B cell (primary cell): ENCODE measurements at places on chromosomes 6 and 20. TPM values are rescaled to one million over a fixed set of nuclear protein-coding genes. Genes with fewer than 3 reads are reported as not detected.

Gene TRIM31
- total RNA-seq, result not detected in 2 replicates

Gene TFAP2A
- total RNA-seq, result not detected in 2 replicates

Gene NMBR
- not detected in 2 replicates for total RNA-seq

Gene TCFL5
- total RNA-seq, result 15.7 and 16.2 TPM in 2 replicates

Gene ZBTB12
- total RNA-seq, result 8.1 and 8.9 TPM in 2 replicates

Gene RSPH4A
- total RNA-seq, result 0.69 and 0.83 TPM in 2 replicates

Gene OR2B6
- not detected in 2 replicates for total RNA-seq

Gene GHRH
- not detected in 2 replicates for total RNA-seq

Gene HCRTR2
- not detected in 2 replicates for total RNA-seq

Gene KIF13A
- total RNA-seq, result 21.3 and 23.4 TPM in 2 replicates

Gene NOTCH4
- 10.2 and 10.3 TPM in 2 replicates for total RNA-seq

Gene OSTM1
- total RNA-seq, result 33.2 and 41.7 TPM in 2 replicates

Gene SYCP2L
- total RNA-seq, result not detected in 2 replicates

Gene MUC22
- total RNA-seq, result not detected in 2 replicates

Gene HLA-DQB1
- 267 and 287 TPM in 2 replicates for total RNA-seq

Gene SFTA2
- not detected in 2 replicates for total RNA-seq

Gene HCK
- total RNA-seq, result 48.1 and 48.6 TPM in 2 replicates

Gene TREM1
- 0.39 TPM in 1 of 2 replicates, not detected in the other for total RNA-seq

Gene RAET1G
- not detected in 2 replicates for total RNA-seq

Gene REM1
- total RNA-seq, result not detected in 2 replicates

Gene FABP7
- not detected in 2 replicates for total RNA-seq

Gene TUBB
- 288 and 295 TPM in 2 replicates for total RNA-seq

Gene RRAGD
- total RNA-seq, result 2.7 and 4.5 TPM in 2 replicates

Gene FOXA2
- not detected in 2 replicates for total RNA-seq

Gene PHACTR3
- total RNA-seq, result not detected in 2 replicates

Gene SDCBP2
- total RNA-seq, result 1.2 and 1.3 TPM in 2 replicates

Gene LY6G5C
- 0.76 and 2.1 TPM in 2 replicates for total RNA-seq

Gene MAP7
- 0.63 and 0.64 TPM in 2 replicates for total RNA-seq

Gene CPXM1
- 1.6 and 1.9 TPM in 2 replicates for total RNA-seq

Gene MCCD1
- total RNA-seq, result not detected in 2 replicates

Gene NAA20
- 25.5 and 27.1 TPM in 2 replicates for total RNA-seq

Gene PTPRT
- not detected in 2 replicates for total RNA-seq

Gene EPB41L2
- total RNA-seq, result 59.8 and 61.0 TPM in 2 replicates

Gene SAMD3
- 0.57 and 2.5 TPM in 2 replicates for total RNA-seq

Gene OR2H2
- total RNA-seq, result not detected in 2 replicates

Gene SLC35D3
- not detected in 2 replicates for total RNA-seq

Gene ARG1
- total RNA-seq, result not detected in 2 replicates

Gene GSTA3
- total RNA-seq, result not detected in 2 replicates

Gene SLC25A27
- total RNA-seq, result 1.9 and 3.8 TPM in 2 replicates

Gene MYLK2
- total RNA-seq, result not detected in 2 replicates

Gene TMEM217
- 0.19 and 1.2 TPM in 2 replicates for total RNA-seq

Gene BANF2
- total RNA-seq, result not detected in 2 replicates

Gene ZBTB2
- total RNA-seq, result 17.6 and 19.3 TPM in 2 replicates

Gene CDSN
- total RNA-seq, result not detected in 2 replicates

Gene UBD
- total RNA-seq, result not detected in 2 replicates

Gene TNXB
- 19.0 and 22.7 TPM in 2 replicates for total RNA-seq

Gene CCDC170
- not detected in 2 replicates for total RNA-seq

Gene SLC22A1
- 1.5 and 1.7 TPM in 2 replicates for total RNA-seq

Gene LSM2
- total RNA-seq, result 45.3 and 52.4 TPM in 2 replicates
